ENCODE measurements at places on chromosomes 5 and 9.

GRCh38 chr5:15474143-15474719 lies 25.7 kb upstream of the FBXL7 start:
- no peak for DNase-seq

DNA sequence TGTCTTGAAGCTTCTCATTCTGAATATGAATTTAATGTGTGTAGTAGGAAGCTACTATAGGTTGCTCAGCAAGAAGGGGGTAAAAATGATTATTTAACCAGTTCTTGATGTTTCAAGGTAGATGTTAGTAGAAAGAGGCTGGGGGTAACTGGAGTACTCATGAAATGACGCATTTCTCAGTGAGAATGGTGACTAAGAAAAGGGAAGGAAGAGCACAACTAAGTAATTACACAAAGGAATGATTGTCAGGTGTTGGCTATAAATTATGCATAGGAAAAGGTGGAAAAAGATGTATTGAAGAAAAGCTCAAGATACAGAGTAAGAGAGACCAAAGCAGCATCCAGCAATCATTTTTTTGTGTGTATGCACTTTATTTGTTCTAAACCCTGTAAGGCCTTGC lies 1.4 kb upstream of the PSIP1 start:
- DNase-seq: no peak

DNA sequence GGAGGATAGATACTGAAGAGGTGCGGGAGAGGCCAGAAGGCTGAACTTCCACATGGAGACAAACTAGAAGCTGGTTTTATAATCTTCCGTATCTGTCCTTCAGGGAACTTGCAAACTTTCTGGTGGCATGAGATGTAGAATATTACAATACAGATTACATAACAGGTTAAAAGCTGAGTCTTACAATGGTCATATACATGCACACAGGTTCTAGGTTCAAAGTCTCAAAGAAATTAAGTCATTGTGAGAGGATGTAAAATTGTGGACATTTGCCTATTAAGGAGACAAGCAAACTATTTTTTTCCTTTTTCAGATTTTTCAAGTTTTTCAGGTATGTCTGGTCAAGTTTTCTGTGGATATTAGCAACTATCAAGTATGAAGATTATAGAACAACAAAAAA lies 10.4 kb upstream of the ZSWIM6 start:
- no peak for DNase-seq

DNA sequence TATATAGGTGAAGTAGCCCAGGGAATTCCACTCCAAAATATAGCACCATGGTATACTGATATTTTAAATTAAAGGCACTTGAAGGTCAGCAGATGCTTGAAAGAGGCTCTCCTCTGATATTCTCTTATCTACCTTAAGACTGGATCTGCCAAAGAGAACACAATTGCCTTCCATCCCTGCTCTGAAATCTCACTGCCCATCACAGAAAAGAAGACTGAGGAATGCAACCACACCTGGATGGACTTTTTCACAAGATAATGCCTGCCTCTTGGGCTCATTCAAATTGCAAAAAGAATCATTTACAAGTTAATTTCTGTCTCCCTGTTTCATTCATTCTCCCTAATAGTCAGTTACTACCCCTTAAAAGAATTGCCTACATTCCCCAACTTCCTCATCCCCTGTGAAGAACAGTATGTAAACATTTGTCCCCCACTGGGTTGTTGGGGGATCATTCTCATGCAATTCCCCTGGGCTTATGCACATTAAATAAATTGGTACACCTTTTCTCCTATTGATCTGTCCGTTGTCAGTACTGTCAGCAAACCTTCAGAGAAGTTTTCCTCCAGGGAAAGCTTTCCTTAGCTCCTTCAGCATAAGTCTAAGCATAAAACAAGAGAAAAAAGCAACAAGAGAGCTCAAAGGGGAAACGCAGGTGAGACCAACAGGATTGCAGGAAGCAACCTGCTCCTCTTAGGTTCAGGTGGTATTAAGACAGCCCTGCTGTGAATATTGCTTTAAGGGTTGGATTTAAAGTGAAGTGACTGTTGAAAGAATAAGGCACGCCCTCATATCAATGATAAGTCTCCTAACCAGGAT lies 171.4 kb upstream of the SLC30A5 start:
- DNase-seq: no peak

GRCh38 chr5:72308853-72309191 lies 11.2 kb downstream of the MRPS27 start:
- DNase-seq: no peak

DNA sequence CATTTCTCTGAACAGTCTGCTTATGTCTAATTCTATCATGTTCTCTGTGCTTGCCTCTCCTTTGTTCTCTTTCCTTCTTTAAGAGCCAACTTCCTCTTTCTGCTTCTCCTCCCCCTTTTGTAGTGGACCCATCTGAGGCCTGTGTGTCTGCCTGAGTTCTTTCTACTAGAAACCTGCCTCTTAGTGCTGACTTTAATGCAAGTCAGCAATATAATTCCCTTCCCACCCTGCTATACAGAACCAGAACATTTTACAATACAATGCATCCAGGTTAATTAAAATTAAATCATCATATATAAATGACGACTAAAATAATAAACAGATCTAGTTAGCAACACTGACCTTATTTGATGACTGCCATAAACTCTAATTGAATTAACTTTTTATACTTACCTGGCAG lies 82.6 kb upstream of the GAS1 start:
- DNase-seq: no peak

DNA sequence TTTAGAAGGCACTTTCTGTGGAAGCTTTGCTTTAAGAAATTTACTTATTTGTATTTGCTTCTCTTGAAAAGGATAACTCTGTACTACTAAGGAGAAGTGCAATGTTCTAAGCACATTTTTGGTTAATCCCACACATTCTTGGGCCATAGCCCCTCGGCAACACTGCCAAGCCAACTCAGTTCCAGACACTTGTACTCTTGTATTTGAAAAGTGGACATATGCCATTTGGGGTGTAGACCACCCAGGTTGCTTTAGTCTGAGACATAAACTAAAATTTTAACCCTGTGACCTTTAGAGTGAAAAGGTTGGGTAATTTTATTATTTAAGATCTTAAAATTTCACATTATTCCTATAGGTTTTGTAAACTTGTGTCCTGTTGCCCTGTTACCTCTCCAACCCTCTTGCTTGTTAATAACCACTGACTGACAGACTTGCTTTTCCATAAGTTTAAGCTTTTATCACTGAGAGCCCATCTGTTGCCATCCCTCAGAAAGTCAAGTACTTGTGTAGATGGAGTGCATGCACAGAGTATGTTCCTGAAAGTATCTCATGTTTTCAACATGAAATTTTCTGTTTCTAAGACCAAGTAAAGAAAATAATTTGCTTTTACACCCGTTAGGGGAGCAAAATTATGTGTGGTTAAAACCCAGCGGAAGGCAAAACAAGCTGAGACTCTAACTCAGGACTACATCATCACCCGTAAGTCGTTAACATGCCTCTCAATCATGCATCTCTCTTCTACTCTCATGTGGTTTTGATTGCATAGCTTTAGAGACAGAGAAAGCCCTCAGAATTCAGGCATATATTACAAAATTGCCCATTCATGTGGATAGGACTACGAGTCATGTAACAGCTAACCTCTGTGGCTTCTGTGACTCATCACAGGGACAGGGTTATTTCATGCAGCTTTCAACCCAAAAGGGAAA lies 117.3 kb downstream of the GDNF start:
- DNase-seq: no peak

GRCh38 chr9:96169484-96169883 lies 132.5 kb downstream of the HSD17B3 start:
- DNase-seq: no peak

GRCh38 chr9:117153021-117153420 lies 261.8 kb downstream of the ASTN2 start:
- DNase-seq: no peak

- no peak for DNase-seq
Measured at GRCh38 chr5:98964621-98965020, 35.8 kb upstream of the CHD1 start.

DNA sequence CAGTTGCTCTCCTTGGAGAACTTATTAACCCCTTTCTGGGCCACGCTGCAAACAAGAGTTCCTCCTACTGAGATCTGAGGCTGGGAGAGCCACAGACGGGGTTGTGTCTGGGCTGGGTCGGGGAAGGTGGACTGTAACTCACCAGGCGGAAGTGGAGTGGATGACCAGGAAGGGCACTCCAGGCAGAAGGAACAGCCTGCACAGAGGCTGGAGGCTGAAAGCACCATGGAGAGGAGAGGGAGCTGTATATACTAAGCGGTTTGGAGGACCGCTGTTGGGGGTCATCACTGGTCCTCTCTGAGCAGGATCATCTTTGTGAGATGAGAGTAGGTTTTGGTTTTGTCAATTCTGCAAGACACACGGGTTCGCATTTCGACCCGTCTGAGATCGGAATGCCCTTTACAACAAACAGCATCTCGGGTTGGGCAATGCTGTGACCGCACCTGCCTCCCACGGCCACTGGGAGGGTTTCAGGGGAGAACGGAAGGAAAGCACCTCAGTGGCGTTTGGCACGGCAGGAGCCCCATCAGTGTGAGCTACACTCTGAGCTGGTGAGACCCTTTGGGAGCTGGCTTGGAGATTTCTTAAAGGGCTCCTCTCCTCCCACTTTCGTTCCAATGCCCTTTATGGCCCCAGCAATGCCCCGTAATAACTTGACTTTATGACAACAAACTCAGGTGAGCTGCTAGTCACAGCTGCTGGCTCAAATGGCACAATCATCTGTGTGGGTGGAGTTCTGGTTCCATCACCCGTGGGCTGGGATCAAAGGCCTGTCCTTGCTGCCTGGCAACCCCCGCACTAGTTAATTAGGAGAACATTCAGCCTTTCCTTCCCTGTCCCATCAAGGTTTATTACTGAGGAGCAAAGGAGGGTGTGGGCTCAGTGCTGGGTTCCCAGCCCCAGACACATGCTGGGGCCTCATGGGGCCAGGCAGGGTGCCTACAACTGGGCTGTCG lies 18.7 kb upstream of the NEURL1B start:
- DNase-seq: no peak

DNA sequence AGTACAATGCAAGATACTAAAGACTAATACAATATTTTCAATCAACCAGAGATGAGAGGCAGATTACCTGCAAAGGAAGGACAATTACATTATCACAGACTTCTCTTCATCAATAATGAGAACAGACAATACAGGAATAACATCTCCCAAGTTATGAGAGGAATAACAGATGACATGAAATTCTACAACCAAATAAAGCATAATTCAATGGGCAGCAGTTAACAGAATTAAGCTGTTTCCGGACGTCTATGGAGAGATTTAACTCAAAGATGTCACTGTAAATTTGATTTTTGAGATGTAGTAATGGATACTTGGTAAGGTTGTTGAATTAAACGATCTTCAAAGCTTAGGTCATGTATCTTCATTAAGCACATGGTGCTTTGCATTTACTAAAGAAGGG lies 19.8 kb upstream of the PARP8 start:
- no peak for DNase-seq

GRCh38 chr9:124855566-124855943 lies 2.3 kb downstream of the WDR38 start:
- no peak for DNase-seq

- no peak for DNase-seq
Measured at GRCh38 chr5:16756692-16757091, 139.9 kb upstream of the RETREG1 start.
